ENCODE measurements at places on chromosomes 11 and 22.

DNA sequence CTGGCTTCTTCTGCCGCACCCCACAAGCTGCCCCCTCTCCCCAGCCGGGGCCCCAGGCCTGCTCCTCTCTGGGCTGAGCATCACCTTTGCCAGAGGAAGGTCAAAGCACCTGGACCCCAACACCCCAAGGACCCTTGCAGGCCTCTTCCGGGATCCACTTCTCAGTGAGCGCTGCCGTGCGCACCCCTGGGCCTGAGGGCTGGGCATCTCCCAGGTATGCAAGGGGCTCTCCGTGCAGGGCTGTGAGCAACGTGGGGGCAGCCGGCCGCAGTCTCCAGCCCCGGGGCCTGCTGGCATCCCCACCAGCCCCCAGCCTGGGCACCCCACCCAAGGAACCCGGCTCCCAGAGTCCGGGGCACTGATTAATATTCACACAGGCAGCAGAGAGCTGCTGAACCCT lies 64.0 kb downstream of the BRD1 start:
- no peak for DNase-seq

GRCh38 chr11:125270711-125271110 lies 106.2 kb downstream of the PKNOX2 start:
- no peak for DNase-seq

DNA sequence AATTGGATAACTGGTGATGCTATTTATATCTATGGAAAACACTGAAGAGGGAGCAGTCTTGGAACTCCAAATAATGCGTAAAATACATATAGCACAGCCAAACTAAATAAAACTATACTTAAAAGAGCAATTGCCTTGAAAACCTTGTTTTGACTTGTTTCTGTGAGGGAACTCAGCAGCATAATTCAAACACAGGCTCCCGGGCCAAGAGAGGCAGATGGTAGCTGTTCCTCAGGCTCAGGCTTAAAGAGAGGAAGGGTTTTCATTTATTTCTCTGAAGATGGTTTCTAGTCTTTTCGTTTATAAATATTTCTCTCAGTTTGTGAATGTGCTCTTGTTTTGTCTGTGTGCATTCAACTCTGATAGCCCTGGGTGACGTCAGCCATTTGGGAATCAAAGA lies 82.4 kb downstream of the FANCF start:
- DNase-seq: no peak

DNA sequence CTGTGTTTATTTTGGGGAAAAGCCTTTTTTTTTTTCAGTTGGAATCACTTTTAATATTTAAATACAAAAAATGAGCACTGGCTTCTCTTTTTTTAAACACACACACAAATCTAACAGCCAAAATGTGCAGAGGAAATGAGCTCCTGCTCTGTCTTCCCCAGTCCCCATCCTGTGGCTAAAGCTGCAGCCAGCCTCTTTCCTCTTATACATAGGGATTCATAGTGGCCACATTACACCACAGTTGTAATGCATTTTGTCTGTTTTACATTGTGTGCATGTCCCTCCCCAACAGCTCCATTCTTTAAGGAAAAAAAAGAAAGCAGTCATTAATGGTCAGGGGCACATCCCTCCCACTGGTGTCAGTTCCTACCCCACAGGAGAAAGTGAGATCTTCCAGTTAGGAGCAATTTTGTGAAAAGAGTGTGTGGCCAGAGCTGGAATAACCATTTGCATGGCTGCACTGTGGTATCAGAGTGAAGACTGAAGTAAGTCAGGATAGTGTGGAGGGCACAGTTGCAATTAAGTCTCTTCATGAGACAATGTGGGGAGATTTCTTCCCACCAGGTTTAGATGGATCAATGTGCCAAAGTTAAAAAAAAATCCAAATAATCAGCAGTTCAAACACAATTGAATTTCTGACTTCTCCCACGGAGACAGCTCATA lies 220.6 kb downstream of the TMEM135 start:
- no peak for DNase-seq

- no peak for DNase-seq
Measured at GRCh38 chr11:83238111-83238510, 44.6 kb downstream of the ANKRD42 start.
